AG04450 (cell line): ENCODE measurements at places on chromosomes 7 and 10. TPM values are rescaled to one million over a fixed set of nuclear protein-coding genes. Genes with fewer than 3 reads are reported as not detected.

Gene GRID1
- not detected in 2 replicates for polyA plus RNA-seq

Gene CDK14
- 24.6 and 28.4 TPM in 2 replicates for polyA plus RNA-seq

DNA sequence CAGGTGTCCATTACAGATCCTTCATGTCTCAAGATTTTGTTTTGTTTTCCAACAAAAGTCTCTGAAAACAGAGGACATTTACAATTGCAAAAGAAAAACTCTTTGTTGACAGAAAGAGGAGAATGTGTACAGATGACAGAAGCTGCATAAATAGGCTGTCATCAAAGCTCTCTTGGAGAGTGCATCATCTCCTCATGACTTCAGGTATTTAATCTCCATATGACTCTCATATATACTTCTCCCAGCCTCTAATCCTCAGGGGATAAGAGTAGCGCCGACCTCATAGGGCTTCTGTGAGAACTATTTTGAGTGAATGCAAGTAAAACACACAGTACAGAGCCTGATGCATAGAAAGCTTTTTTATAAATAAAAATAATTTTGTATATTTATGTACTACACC lies 48.1 kb upstream of the SEPTIN7 start:
- DNase-seq = no peak

GRCh38 chr10:121519411-121519810 lies 78.8 kb downstream of the FGFR2 start:
- no peak for DNase-seq

Gene MACC1
- 0.06 and 0.07 TPM in 2 replicates for polyA plus RNA-seq

GRCh38 chr10:44242826-44243225 lies 142.1 kb downstream of the CXCL12 start:
- DNase-seq = no peak
